ENCODE measurements at places on chromosomes 4 and X. TPM values are rescaled to one million over a fixed set of nuclear protein-coding genes. Genes with fewer than 3 reads are reported as not detected.
A peak's percentile ranks its signal among the peaks of the same experiment; 100 is the strongest.

GRCh38 chr4:155025762-155026457, 182.5 kb upstream of the NPY2R start:
- no peaks in the 10 kb centered on the region for H3K4me1 ChIP-seq
- no peak overlapping the region for H3K27ac ChIP-seq
- H3K4me3 ChIP-seq: no peak overlapping the region
- no peaks in the 10 kb centered on the region for H3K36me3 ChIP-seq
- no peak for DNase-seq
- H3K27me3 ChIP-seq: no peaks in the 10 kb centered on the region

- no peaks in the 10 kb centered on the region for H3K4me1 ChIP-seq
- H3K27me3 ChIP-seq: no peaks in the 10 kb centered on the region
- DNase-seq: no peak
- no peak overlapping the region for H3K27ac ChIP-seq
Observed at GRCh38 chr4:121154103-121154515, 10.0 kb downstream of the TNIP3 start.

DNA sequence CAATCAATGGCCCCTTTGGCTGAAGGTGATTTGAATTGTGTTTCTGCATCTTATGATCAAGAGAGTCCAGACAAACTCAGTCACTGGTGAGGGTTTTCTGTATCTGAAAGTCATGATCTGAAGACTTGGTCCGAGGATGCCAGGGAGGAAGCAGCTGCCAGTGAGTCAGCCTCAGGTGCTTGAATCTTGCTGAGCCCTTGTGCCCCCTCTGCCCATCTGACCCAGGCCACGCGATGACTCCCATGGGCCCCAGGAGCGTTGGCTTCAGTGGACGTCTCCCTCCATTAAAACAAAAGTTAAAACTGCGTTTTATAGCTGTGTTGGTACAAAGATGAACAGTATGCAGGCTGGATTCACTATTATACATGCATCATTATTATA, 62.0 kb downstream of the HTRA3 start:
- H3K36me3 ChIP-seq: no peaks in the 10 kb centered on the region
- H3K4me3 ChIP-seq: no peak overlapping the region
- H3K4me1 ChIP-seq: no peaks in the 10 kb centered on the region
- H3K27ac ChIP-seq: no peak overlapping the region
- no peaks in the 10 kb centered on the region for H3K27me3 ChIP-seq

- no peak for DNase-seq
- no peaks in the 10 kb centered on the region for H3K36me3 ChIP-seq
- peak overlapping the region; percentile 38 for H3K4me3 ChIP-seq
- H3K4me1 ChIP-seq: no peaks in the 10 kb centered on the region
Observed at GRCh38 chr4:35525192-35525978, 718.9 kb downstream of the ARAP2 start.

The GRIA3 gene
- not detected for total RNA-seq

The IL2 gene
- 0.57 TPM for total RNA-seq

GRCh38 chr4:65018313-65018712, 609.1 kb upstream of the TECRL start:
- no peak overlapping the region for H3K4me3 ChIP-seq
- H3K27me3 ChIP-seq: no peaks in the 10 kb centered on the region
- no peaks in the 10 kb centered on the region for H3K4me1 ChIP-seq
- no peaks in the 10 kb centered on the region for H3K36me3 ChIP-seq

DNA sequence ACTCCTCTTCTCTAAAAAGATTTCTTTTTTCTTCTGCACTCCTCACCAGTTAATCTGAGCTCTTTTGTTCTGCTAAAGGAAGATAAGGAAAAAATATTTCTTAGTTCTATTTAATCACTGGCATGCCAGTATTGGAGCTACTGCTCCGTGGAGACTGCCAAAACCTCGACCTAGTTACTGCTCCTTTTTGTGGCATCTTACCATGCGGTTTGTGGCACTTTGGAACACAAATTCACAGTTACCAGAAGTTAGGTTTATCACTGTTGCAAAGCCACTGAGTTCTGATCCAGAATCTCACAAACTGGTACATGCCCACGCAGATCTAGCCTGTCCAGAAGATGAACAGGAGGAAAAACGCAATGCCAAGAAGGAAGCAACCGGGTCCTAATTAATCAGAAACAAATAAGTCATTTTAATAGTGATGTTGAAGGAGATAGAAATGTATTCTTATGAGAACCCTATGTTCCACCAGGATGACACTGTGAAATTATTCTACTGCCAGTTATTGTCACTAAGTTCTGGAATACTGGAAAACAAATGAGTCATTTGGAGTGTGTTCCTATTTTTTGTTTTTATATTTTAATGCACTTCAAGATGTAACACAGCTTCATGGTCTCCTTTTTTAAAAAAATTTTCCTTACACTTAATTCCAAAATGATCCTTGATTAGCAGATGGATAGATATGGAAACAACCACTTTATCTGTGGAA, 106.7 kb upstream of the GK2 start:
- H3K27ac ChIP-seq: no peak overlapping the region
- no peak overlapping the region for H3K4me3 ChIP-seq
- no peak for DNase-seq
- H3K36me3 ChIP-seq: no peaks in the 10 kb centered on the region
- H3K27me3 ChIP-seq: no peaks in the 10 kb centered on the region

GRCh38 chrX:17519358-17519757, 144.4 kb downstream of the NHS start:
- H3K36me3 ChIP-seq: no peaks in the 10 kb centered on the region
- H3K4me3 ChIP-seq: no peak overlapping the region
- DNase-seq: no peak
- no peaks in the 10 kb centered on the region for H3K4me1 ChIP-seq
- H3K27ac ChIP-seq: no peak overlapping the region
- no peaks in the 10 kb centered on the region for H3K27me3 ChIP-seq

DNA sequence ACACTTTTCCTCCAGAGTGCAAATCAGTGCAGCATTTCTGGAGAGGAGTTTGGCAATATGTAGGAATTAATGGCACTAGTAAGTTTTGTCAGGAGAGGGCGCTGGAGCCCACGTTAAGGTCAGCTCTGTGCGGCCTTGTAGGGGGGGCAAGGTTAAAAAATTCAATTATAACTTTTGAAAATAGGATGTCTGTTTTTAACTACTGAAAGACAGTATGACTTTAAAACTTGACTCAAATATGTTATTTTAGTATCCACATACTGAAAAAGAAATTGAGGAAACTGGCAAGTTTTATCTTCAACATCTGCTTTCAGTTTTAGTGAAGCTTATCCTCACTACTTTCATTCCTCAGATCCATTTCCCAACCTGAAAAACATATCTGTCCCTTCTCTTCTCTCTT, 30.9 kb upstream of the HSD17B13 start:
- DNase-seq: no peak
- H3K27me3 ChIP-seq: no peaks in the 10 kb centered on the region
- peaks cover 6% of the 10 kb centered on the region for H3K36me3 ChIP-seq
- H3K27ac ChIP-seq: no peak overlapping the region
- no peaks in the 10 kb centered on the region for H3K4me1 ChIP-seq

- DNase-seq: peak; percentile 65
- H3K4me1 ChIP-seq: no peaks in the 10 kb centered on the region
- no peaks in the 10 kb centered on the region for H3K27me3 ChIP-seq
- H3K36me3 ChIP-seq: no peaks in the 10 kb centered on the region
Observed at GRCh38 chr4:47213971-47214370, 182.6 kb downstream of the GABRB1 start.

DNA sequence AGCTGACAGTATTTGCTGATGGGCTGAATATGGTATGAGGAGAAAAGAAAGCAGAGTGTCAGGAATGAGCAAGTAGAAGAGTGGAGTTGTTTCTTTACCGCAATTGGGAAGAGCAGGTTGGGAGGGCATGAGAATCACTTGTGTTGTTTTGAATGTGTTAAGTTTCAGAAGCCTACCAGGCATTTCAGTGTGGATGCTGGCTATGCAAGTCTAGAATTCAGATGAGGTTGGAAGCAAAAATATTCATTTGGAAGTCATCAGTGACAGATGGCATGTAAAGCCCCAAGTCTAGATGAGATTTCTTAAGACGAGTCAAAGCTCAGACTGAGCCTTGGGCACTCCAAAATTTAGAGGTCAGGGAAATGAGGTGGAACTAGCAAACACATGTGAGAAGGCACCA, 156.4 kb downstream of the TSPAN5 start:
- no peak for DNase-seq
- H3K4me3 ChIP-seq: no peak overlapping the region
- H3K27me3 ChIP-seq: no peaks in the 10 kb centered on the region
- H3K4me1 ChIP-seq: no peaks in the 10 kb centered on the region
- H3K36me3 ChIP-seq: no peaks in the 10 kb centered on the region

DNA sequence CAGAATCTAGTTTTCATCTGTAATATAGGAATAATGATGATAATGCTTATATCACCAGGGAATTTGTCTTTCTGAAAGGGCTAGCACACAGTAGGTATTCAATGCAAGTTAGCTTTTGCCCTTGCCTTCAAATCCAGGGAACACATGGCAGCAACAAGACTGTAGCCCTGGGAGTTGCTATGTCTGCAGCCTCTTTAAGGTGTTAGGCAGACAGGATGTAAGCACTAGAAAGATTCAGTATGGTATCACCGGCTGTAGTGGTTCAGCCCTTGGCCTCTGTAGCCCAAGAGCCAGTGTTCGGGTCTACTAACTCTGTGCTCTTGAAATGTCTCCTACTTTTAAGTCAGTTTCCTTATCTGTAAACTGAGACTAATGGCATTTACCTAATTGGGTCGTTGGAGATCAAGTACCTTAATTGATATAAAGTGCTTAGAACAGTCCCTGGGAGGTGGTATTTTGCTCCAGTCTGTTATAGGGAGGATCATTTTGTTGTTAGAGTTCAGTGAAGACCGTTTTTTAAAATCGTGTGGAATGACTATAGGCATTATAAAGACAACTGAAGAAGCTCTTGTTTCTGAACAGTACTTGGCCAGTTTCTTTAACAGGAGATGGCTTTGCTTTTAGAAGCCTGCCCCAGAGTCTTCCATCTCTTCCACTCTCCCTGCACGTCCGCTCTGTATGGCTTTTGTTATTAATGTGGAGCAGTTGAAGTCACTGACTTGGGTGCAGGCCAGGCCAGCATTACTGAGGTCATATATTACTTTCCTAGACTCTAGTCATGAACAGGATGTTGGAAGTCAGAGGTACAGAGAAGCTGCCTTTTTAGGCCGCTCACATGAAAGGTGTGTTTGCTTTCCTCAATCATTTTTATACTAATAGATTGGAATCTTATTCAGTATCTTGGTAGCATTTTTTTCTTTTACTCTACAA, 44.8 kb downstream of the GAB1 start:
- H3K4me3 ChIP-seq: no peak overlapping the region
- no peak for DNase-seq
- H3K27me3 ChIP-seq: no peaks in the 10 kb centered on the region
- no peaks in the 10 kb centered on the region for H3K36me3 ChIP-seq
- no peaks in the 10 kb centered on the region for H3K4me1 ChIP-seq

The C4orf51 gene
- not detected for total RNA-seq

The FAM50A gene
- 225 TPM for total RNA-seq

The STOX2 gene
- 10.6 TPM for total RNA-seq

DNA sequence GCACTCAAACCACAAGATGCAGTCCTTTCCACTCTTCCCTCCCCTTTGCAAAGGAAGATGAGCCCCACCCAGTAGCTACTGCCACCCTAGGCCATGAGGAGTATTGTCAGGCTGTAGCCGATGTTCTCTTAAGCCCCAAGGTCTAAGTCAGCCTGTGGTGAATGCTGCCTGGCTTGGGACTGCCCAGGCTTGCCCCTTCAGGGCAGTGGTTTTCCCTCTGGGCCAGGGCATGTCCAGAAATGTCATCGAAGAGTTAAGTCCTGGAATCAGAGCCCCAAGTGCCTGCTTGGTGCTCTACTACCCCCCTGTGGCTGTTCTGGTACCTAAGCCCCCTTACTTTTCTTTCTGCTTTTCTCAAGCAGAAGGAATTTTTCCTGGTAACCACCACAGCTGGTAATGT, 11.8 kb upstream of the PGK1 start:
- H3K4me1 ChIP-seq: no peaks in the 10 kb centered on the region
- H3K36me3 ChIP-seq: no peaks in the 10 kb centered on the region
- H3K4me3 ChIP-seq: no peak overlapping the region

The CLTRN gene
- 0.10 TPM for total RNA-seq

- H3K4me3 ChIP-seq: no peak overlapping the region
- H3K27ac ChIP-seq: no peak overlapping the region
- H3K36me3 ChIP-seq: no peaks in the 10 kb centered on the region
- H3K4me1 ChIP-seq: no peaks in the 10 kb centered on the region
Observed at GRCh38 chr4:35538807-35539206, 705.5 kb downstream of the ARAP2 start.

GRCh38 chrX:18677161-18677869, 5.4 kb upstream of the RS1 start:
- no peaks in the 10 kb centered on the region for H3K4me1 ChIP-seq
- no peaks in the 10 kb centered on the region for H3K36me3 ChIP-seq
- no peak overlapping the region for H3K27ac ChIP-seq
- no peaks in the 10 kb centered on the region for H3K27me3 ChIP-seq

The HSFX4 gene
- not detected for total RNA-seq

The PLK4 gene
- total RNA-seq: 21.4 TPM

GRCh38 chr4:77021614-77022089, 54.1 kb downstream of the CCNI start:
- no peak overlapping the region for H3K4me3 ChIP-seq
- H3K36me3 ChIP-seq: no peaks in the 10 kb centered on the region
- DNase-seq: no peak
- H3K27me3 ChIP-seq: no peaks in the 10 kb centered on the region
- H3K4me1 ChIP-seq: no peaks in the 10 kb centered on the region

Measured in Panc1 (cell line).